Melanocyte of skin (primary cell): ENCODE measurements at places on chromosomes 6 and 20. TPM values are rescaled to one million over a fixed set of nuclear protein-coding genes. Genes with fewer than 3 reads are reported as not detected.

The FITM2 gene
- total RNA-seq = 6.0 and 10.5 TPM in 2 replicates

The HS3ST5 gene
- not detected in 2 replicates for total RNA-seq

The ASIP gene
- total RNA-seq = not detected in 2 replicates

The OLIG3 gene
- total RNA-seq = not detected in 2 replicates

The ARHGAP40 gene
- not detected in 2 replicates for total RNA-seq

The ATG5 gene
- total RNA-seq = 38.1 and 47.6 TPM in 2 replicates

The GSTA2 gene
- not detected in 2 replicates for total RNA-seq

The ACOT13 gene
- 7.7 and 7.9 TPM in 2 replicates for total RNA-seq

The PERP gene
- 24.7 and 26.2 TPM in 2 replicates for total RNA-seq

The SLC44A4 gene
- total RNA-seq = not detected in 2 replicates

The GPANK1 gene
- total RNA-seq = 13.1 and 15.3 TPM in 2 replicates

The SLC22A2 gene
- not detected in 2 replicates for total RNA-seq

The UBE3D gene
- total RNA-seq = 4.5 and 9.1 TPM in 2 replicates

The BFSP1 gene
- total RNA-seq = 3.6 and 3.8 TPM in 2 replicates

The PREX1 gene
- 7.3 and 16.5 TPM in 2 replicates for total RNA-seq

The SLC22A7 gene
- total RNA-seq = not detected in 2 replicates

The MUC21 gene
- total RNA-seq = not detected in 2 replicates

The ABHD16B gene
- total RNA-seq = not detected in 2 replicates

The LCA5 gene
- total RNA-seq = 1.9 and 2.0 TPM in 2 replicates
